ENCODE measurements at places on chromosomes 7 and 10. TPM values are rescaled to one million over a fixed set of nuclear protein-coding genes. Genes with fewer than 3 reads are reported as not detected.

- peaks cover 6% of the 10 kb centered on the region for H3K27me3 ChIP-seq
- H3K4me3 ChIP-seq, result no peak overlapping the region
- no peak for DNase-seq
- no peaks in the 10 kb centered on the region for H3K36me3 ChIP-seq
Measured at GRCh38 chr7:29565982-29566746, 2.5 kb downstream of the PRR15 start.

DNA sequence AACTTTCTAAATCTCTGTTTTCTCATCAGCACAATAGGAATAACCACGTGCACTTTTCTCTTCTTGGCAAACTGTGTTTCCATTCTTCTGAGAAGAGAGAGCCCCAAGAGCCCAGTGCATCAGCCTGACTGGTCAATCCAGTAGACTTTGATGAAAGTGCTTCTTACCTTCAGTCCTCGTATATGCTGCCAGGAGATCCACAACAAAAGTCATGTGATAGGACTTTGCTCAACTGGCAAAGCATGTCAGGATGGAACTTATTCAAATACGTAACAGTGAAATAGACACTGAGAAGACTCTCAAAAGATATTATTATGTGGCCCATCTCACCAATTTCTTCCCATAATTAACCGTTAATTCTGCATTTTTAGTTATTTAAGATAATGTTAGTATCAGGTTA is 1031.5 kb upstream of the LRRTM3 start:
- H3K27me3 ChIP-seq, result peaks cover 5% of the 10 kb centered on the region
- no peaks in the 10 kb centered on the region for H3K4me1 ChIP-seq
- H3K27ac ChIP-seq, result no peak overlapping the region
- no peaks in the 10 kb centered on the region for H3K36me3 ChIP-seq

The CFAP58 gene
- total RNA-seq, result 0.27 TPM

- peak overlapping the region; percentile 97 for H3K27ac ChIP-seq
- no peak for DNase-seq
- peaks cover 39% of the 10 kb centered on the region for H3K4me1 ChIP-seq
- H3K4me3 ChIP-seq, result no peak overlapping the region
Measured at GRCh38 chr10:119316729-119317097, 109.3 kb downstream of the GRK5 start.

DNA sequence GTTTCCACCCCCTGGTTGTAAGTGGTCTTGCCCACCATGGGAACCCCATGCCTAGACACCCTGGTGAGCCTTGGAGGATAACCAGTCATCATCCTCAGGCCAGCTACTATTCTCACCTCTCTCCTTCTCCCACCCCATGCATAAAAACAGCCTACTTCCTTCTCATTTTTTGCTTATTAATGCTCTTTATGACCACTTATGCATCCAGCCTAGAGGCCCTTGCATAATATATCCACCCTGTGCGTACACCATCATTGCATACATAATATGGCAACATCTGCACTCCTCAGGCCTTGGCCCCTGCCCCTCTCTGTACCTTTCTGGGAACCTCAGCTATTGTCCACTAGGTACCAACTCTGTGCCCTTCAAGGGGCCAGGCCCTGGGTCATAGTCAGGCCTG is 91.0 kb downstream of the CDH23 start:
- peaks cover 47% of the 10 kb centered on the region for H3K27me3 ChIP-seq
- no peak overlapping the region for H3K27ac ChIP-seq
- H3K4me3 ChIP-seq, result no peak overlapping the region
- H3K4me1 ChIP-seq, result no peaks in the 10 kb centered on the region
- DNase-seq, result no peak

GRCh38 chr7:924541-925231 is 29.8 kb downstream of the ADAP1 start:
- H3K4me1 ChIP-seq, result peaks cover 28% of the 10 kb centered on the region
- H3K27me3 ChIP-seq, result no peaks in the 10 kb centered on the region
- no peaks in the 10 kb centered on the region for H3K36me3 ChIP-seq
- peak; percentile 82 for DNase-seq
- no peak overlapping the region for H3K27ac ChIP-seq
- no peak overlapping the region for H3K4me3 ChIP-seq

DNA sequence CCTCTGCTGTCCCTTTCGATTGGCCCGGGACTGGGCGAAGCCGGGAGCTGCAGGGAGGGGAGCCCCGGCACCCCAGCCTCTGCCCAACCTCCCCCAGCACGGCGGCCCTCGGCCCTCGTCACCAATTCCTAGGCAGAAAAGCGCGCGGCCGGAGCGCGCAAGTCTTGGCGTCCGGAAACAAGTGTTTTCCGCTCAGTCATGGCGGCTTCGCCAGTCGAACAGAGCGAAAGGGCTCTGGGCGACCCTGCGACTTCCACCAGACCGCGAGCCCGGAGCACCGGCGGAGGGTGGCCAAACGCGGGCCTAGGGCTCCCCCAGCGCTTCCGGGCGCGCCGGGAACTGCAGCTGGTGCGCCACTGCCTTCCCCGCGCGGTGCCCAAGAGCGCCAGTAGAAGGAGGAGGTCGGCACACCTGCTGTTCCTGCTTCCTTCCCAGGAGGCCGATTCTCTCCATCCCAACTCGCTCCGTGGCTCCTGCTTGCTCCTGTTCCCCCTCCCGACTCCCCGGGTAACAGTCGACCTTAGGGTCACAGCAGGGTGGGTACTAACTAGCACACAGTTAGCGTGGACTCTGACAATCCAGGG is 729.9 kb downstream of the ZWINT start:
- peaks cover 38% of the 10 kb centered on the region for H3K27me3 ChIP-seq
- H3K27ac ChIP-seq, result no peak overlapping the region
- peaks cover 27% of the 10 kb centered on the region for H3K4me1 ChIP-seq
- H3K36me3 ChIP-seq, result no peaks in the 10 kb centered on the region
- DNase-seq, result no peak
- H3K4me3 ChIP-seq, result peak overlapping the region; percentile 70

The IL6 gene
- 0.45 TPM for total RNA-seq

The SRRT gene
- total RNA-seq, result 105 TPM

DNA sequence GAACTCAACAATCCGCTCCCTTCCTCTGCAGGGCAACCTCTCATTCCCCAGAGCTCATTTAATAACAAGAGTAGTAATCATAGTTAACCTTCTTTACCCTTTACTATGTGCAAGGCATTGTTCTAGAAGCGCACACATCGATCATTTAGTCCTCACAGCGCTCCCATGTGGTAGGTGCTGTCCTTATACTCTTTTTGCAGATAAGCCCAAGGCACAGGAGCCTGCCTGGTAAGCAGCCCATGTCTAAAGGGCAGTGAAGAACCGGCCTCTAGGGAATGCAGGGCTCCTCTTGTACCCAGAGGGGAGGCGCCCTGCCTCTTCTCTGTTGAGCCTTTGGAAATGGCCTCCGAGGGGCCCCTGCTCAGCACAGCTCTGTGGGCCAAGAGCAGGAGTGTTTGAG is 14.3 kb downstream of the CHST3 start:
- H3K4me1 ChIP-seq, result peaks cover 99% of the 10 kb centered on the region
- H3K36me3 ChIP-seq, result peaks cover 4% of the 10 kb centered on the region
- no peaks in the 10 kb centered on the region for H3K27me3 ChIP-seq
- no peak for DNase-seq

DNA sequence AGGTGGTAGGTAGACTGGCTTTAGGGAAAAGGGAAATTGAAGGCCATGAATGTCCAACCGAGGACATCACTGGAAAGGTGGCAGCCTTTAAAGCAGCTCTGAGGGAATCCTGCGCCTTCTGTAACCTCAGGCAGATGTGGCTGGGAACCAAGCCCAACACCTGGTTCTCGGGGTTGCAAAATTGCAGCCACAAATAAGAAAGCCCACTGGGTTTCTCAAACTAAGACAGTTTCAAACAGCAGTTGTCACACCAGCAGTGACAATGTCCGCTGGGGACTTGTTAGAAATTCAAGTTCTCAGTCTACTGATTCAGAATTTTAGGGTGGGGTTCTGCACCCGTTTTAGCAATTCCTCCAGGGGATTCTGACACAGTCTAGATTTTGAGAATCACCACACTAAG is 42.7 kb upstream of the STEAP1B start:
- H3K4me1 ChIP-seq, result no peaks in the 10 kb centered on the region
- no peak for DNase-seq
- H3K4me3 ChIP-seq, result no peak overlapping the region
- no peaks in the 10 kb centered on the region for H3K36me3 ChIP-seq

- H3K27me3 ChIP-seq, result peaks cover 6% of the 10 kb centered on the region
- H3K27ac ChIP-seq, result no peak overlapping the region
- no peak for DNase-seq
- H3K36me3 ChIP-seq, result peaks cover 2% of the 10 kb centered on the region
- peaks cover 10% of the 10 kb centered on the region for H3K4me1 ChIP-seq
Measured at GRCh38 chr7:36564489-36564888, 159.8 kb downstream of the AOAH start.

The PTPRE gene
- total RNA-seq, result 3.1 TPM

DNA sequence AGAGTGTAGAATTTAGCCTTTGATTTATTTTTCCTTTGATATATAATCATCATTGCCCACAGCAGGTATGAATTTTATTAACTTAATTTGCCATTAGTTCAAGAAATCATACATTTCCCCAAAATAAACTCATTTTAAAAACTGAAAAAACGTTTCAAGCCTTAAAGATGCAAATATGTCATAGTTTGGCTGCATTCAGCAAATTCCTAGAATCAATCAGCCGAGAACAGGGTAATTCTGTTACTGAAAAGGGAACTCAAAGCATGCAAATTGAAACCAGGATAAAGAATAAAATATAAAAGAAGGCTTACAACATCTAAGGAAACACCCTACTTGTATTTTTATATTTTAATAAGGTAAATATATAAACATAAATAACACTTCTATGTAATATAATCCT is 233.8 kb upstream of the PRKCQ start:
- no peaks in the 10 kb centered on the region for H3K36me3 ChIP-seq
- no peak overlapping the region for H3K4me3 ChIP-seq
- no peak for DNase-seq
- H3K4me1 ChIP-seq, result no peaks in the 10 kb centered on the region
- no peak overlapping the region for H3K27ac ChIP-seq

The NEURL1 gene
- not detected for total RNA-seq

The MSS51 gene
- 1.4 TPM for total RNA-seq

The PLEKHS1 gene
- total RNA-seq, result not detected

DNA sequence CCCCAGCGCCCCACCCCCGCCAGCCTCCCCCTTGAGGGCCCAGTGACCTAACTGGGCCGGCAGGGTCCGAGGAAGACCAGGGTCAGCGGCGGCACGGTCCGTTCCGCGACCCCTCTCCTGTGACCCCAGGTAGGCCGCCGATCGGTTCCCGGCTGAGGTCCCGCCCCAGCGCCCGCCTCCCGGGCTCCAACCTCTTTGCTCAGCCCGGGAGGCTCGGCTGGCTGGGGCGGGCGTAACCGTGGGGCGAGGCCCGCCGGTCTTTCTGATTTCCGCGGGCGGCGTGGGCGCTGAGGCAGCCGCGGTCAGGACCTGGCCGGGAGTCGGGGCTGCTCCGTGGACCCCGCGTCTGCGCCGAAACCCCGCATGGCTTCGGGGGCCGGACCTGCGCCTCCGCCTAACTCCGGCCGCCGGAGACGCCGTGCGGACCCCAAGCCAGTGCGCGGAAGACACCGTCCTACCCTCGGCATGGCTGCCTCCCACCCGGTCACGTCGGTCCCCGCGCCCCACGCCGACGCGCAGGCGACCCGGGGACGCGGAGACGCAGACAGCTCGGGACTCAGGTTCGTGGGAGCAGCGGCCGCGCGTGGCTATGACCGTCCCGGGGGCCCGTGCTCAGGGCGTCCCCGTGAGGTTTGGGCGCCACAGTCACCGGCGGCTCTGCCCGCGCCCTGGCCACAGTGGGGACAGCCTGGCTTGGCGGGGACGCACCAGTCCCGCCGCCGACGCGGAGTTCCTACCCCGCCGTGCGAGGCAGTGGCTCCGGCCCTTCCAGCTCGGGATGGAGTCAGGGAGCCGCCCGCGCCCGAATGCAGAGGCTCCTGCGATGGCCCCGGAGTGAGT is 1.0 kb upstream of the VENTX start:
- H3K4me3 ChIP-seq, result no peak overlapping the region
- no peak for DNase-seq
- H3K27me3 ChIP-seq, result peaks cover 56% of the 10 kb centered on the region
- H3K27ac ChIP-seq, result no peak overlapping the region
- no peaks in the 10 kb centered on the region for H3K36me3 ChIP-seq
- H3K4me1 ChIP-seq, result no peaks in the 10 kb centered on the region

- peaks cover 5% of the 10 kb centered on the region for H3K36me3 ChIP-seq
- H3K4me3 ChIP-seq, result no peak overlapping the region
- H3K4me1 ChIP-seq, result peaks cover 17% of the 10 kb centered on the region
- DNase-seq, result no peak
- no peaks in the 10 kb centered on the region for H3K27me3 ChIP-seq
- no peak overlapping the region for H3K27ac ChIP-seq
Measured at GRCh38 chr10:69837261-69837660, 35.6 kb downstream of the COL13A1 start.

GRCh38 chr7:92131764-92132330 is 2.4 kb downstream of the CYP51A1 start:
- H3K27ac ChIP-seq, result no peak overlapping the region
- peak overlapping the region; percentile 7 for H3K4me3 ChIP-seq
- H3K27me3 ChIP-seq, result no peaks in the 10 kb centered on the region
- H3K4me1 ChIP-seq, result peaks cover 41% of the 10 kb centered on the region

DNA sequence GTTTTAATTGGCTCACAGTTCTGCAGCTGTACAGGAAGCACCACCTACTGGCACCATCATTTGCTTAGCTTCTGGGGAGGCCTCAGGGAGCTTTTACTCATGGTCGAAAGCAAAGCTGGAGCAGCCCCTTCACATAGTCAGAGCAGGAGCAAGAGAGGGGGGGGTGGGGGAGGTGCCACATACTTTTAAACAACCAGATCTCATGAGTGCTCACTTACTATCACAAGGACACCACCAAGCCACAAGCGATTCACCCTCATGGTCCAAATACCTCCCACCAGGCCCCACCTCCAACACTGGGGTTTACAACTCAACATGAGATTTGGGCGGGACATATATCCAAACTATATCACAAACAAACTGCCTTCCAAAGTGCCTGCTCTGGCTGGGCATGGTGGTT is 31.7 kb upstream of the SLC18A3 start:
- peaks cover 2% of the 10 kb centered on the region for H3K36me3 ChIP-seq
- H3K4me1 ChIP-seq, result peaks cover 14% of the 10 kb centered on the region
- no peak overlapping the region for H3K4me3 ChIP-seq
- no peak for DNase-seq
- H3K27ac ChIP-seq, result no peak overlapping the region

The MBL2 gene
- total RNA-seq, result not detected

The GNGT1 gene
- total RNA-seq, result not detected

DNA sequence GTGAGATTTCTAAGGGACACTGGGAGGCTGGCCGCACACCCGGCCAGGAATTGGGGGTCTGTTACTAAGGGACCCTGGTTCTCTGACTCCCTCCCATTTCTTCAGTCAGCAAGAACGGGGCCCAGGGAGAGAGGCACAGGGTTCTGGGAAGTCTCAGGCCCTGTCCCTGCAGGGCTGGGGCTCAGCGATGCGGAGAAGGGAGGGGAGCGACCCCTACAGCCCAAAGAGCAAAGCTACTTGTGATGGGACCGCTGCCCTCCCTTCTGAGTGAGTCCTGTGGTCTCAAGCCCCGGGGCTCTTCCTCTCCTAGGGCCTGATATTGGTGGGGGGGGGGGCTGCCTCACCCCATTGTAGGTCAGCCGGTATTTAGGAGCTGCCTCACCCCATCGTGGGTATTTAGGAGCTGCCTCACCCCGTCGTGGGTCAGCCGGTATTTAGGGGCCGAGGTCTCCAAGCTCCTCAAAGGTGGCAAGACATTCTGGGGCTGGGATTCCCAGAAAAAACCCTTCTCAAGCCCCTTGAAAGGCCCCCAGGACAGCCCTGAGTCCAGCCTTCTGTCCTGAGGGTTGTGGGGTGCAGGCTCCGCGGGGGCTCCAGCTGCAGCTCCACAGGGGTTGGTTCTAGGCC is 16.9 kb upstream of the NKX6-2 start:
- H3K4me3 ChIP-seq, result no peak overlapping the region
- H3K27ac ChIP-seq, result no peak overlapping the region
- no peaks in the 10 kb centered on the region for H3K4me1 ChIP-seq
- no peaks in the 10 kb centered on the region for H3K27me3 ChIP-seq

- no peaks in the 10 kb centered on the region for H3K36me3 ChIP-seq
- peaks cover 17% of the 10 kb centered on the region for H3K4me1 ChIP-seq
- H3K4me3 ChIP-seq, result no peak overlapping the region
- no peak overlapping the region for H3K27ac ChIP-seq
- DNase-seq, result no peak
Measured at GRCh38 chr10:5470062-5470751, 29.2 kb downstream of the CALML5 start.
